SJSA1 (cell line): ENCODE measurements at places on chromosomes 13 and 19. TPM values are rescaled to one million over a fixed set of nuclear protein-coding genes. Genes with fewer than 3 reads are reported as not detected.
A peak's percentile ranks its signal among the peaks of the same experiment; 100 is the strongest.

DNA sequence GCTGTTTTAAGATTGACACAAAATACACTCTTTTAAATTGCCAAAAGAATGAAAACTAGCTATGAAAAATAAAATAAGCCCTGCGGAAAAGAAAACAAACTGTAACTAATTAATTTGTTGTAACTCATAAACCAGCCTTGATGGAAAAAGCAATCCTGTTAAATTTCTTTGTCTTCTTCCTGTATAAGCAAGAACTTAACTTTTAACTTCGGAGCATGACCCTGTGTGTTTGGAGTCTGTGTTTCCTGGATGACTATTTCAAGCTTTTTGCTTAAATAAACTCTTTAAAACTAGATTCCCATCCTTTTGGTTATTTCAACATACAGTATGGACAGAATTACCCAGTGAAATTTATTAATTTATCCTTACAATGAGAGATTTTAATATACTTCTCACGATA is 122.6 kb downstream of the TNFRSF19 start:
- no peaks in the 10 kb centered on the region for H3K4me1 ChIP-seq
- H3K27me3 ChIP-seq = no peaks in the 10 kb centered on the region
- no peaks in the 10 kb centered on the region for H3K36me3 ChIP-seq
- H3K4me3 ChIP-seq = no peak overlapping the region

- H3K4me3 ChIP-seq = no peak overlapping the region
- no peaks in the 10 kb centered on the region for H3K27me3 ChIP-seq
- H3K36me3 ChIP-seq = peaks cover 5% of the 10 kb centered on the region; the same call in 1 of the 2 replicates
- DNase-seq = no peak
- no peak overlapping the region for H3K27ac ChIP-seq
Measured at GRCh38 chr19:13091400-13092157, 11.1 kb downstream of the LYL1 start.

DNA sequence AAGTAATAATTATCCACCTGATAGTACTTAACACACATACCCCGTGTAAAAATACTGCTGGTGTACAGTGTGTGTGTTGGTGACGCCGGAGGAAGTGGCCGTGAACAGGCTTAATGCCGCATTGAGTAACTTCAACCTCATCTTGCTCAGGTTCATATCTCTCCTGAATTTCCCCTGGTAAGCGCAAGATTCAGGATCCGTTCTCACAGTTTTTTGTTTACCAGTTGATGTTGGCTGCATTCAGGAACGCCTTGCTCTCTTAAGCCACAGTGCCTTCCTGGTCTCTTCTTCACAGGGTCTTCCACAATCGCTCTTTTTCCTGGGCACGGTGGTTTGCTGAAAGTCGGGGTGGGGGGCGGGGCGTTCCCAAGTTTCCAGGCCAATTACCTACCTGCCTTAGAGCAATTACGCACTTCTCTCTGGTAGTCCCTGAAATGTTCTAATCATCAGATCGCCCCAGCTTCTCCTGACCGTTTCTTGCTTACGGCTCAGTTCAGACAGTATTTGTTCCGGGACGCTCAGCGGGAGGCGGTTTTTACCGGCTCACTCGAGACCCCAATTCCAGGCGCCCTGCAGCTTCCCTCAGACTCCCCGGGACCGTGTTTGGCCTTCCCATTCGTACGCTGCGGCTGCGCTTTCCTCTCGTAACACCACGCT is 706 bp upstream of the DNAJC3 start:
- H3K27ac ChIP-seq = 0 out of 2 replicates have a peak overlapping the region, but pooled peaks have one; percentile 31
- H3K27me3 ChIP-seq = no peaks in the 10 kb centered on the region
- peak overlapping the region; percentile 80 for H3K4me3 ChIP-seq
- no peak for DNase-seq
- H3K4me1 ChIP-seq = peaks cover 3% of the 10 kb centered on the region; the same call in 1 of the 2 replicates
- peaks cover 4% of the 10 kb centered on the region for H3K36me3 ChIP-seq

- H3K27me3 ChIP-seq = no peaks in the 10 kb centered on the region
- no peak overlapping the region for H3K4me3 ChIP-seq
- no peak for DNase-seq
- peaks cover 48% of the 10 kb centered on the region for H3K4me1 ChIP-seq
- no peak overlapping the region for H3K27ac ChIP-seq
Measured at GRCh38 chr19:8641908-8642547, 11.6 kb downstream of the NFILZ start.

GRCh38 chr19:39307046-39307821 is 11.0 kb downstream of the IFNL1 start:
- H3K27me3 ChIP-seq = peaks cover 52% of the 10 kb centered on the region
- no peak overlapping the region for H3K27ac ChIP-seq
- H3K4me3 ChIP-seq = no peak overlapping the region
- peaks cover 6% of the 10 kb centered on the region for H3K4me1 ChIP-seq

DNA sequence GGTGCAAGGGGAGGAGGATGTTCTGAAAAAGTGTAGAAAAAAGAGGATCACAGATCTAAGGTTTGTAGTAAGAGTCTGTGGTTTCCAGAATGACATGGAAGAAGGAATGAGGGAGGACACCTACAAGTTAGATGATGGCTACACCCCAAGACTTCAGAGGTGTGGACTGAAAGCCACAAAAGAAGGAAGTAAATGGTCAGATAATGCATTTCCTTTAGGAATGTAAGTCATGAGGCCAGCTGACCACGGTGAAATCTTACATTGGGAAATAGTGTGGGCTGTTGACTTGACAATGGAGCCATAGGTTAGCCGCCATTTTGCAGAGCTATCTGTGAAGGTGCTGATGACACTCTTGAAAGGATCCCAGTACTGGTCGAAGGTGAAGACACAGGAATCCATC is 25.3 kb upstream of the FBXO27 start:
- no peaks in the 10 kb centered on the region for H3K27me3 ChIP-seq
- DNase-seq = no peak

DNA sequence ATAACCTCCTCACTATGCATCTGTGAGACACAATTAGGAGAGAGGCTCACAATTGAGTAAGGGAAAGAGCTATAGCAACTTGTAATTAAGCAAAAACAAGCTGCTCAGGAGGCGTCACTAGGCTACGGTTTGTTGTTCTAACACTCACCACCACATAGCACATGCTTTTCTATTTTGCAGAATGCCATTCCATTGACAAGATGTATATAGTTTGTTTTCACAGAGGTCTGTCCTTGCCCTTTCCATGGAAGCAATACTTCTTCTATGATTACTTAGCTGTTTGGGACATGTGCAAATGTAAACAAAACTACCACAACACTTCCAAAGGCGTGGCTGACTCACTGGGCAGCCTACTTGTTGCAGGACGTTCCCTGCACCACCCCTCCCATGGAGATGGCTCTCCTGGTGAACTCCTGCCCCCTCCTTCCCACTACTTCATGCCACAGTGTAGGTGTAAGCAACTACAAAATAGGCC is 33.9 kb upstream of the FAM216B start:
- H3K4me3 ChIP-seq = no peak overlapping the region
- H3K27me3 ChIP-seq = no peaks in the 10 kb centered on the region
- H3K4me1 ChIP-seq = peaks cover 55% of the 10 kb centered on the region

DNA sequence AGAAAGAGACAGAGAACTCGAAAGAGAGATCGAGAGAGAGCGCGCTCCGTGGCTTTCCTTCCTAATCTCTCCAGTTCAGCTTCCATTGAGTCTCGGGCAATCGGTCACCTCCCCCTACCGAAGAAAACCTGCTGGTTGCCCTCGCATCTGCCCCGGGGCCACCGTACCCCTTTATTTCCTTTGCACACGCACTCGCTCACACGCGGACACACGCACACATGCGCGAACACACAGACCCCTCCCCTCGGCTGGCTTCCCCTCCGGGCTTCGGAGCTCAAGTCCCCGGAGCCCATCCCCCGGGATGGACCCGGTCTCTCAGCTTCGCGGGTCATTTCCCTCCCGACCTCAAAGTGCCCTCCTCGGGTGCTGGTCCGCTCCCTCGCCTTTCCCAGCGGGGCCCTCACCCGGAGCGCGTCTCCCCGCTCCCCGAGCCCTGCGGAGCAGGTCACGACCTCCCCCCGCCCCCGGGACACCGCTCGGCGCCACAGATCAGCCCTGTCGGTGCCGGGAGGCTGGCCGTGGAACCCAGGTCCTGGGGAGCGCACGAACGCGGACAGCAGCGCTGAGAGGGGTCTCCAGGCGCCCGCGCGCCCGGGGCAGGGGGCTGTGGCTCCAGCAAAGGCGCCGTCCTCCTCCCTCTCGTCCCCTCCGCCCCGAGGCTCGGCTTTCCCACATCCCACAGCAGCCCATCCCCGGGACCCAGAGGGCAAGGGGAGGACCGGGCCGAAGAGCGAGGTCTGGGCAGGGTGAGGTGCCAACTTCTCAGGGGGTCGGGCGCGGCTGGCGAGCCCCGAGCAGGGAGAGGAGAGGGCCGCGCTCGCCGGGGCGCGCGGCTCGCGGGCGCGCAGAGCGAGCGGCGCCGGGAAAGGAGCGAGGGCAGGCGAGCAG is 1.8 kb downstream of the DACH1 start:
- H3K27me3 ChIP-seq = peaks cover 24% of the 10 kb centered on the region
- no peak overlapping the region for H3K27ac ChIP-seq
- no peak overlapping the region for H3K4me3 ChIP-seq
- no peak for DNase-seq

DNA sequence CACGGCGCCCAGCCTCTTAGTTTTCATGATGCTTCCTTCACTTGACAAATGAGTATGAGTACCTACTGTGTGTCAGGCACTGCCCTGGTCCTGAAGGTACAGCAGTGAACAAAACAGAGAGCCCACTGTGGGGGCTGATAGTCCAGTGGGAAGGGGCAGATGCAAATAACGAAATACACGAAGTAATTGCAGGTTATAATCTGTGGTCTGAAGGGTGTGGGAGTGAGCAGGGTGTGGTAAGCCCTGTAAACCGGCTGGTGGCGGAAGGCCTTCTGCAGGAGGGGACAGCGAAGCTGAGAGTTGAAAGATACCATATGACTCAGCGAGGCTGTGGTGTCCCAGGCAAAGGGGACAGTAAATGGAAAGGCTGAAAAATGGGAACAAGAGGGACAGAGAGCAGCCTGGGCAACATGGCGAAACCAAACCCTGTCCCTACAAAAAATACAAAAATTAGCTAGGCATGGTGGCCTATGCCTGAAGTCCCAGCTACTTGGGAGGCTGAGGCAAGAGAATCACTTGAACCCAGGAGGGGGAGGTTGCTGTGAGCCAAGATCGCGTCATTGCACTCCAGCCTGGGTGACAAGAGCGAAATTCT is 60.5 kb downstream of the MAP4K1 start:
- DNase-seq = no peak
- no peak overlapping the region for H3K27ac ChIP-seq
- H3K27me3 ChIP-seq = peaks cover 8% of the 10 kb centered on the region; the same call in 1 of the 2 replicates
- H3K4me3 ChIP-seq = no peak overlapping the region
- no peaks in the 10 kb centered on the region for H3K4me1 ChIP-seq
- no peaks in the 10 kb centered on the region for H3K36me3 ChIP-seq

- H3K4me1 ChIP-seq = peaks cover 7% of the 10 kb centered on the region; the same call in 1 of the 2 replicates
- H3K27ac ChIP-seq = no peak overlapping the region
- no peaks in the 10 kb centered on the region for H3K36me3 ChIP-seq
- DNase-seq = no peak
- H3K27me3 ChIP-seq = peaks cover 12% of the 10 kb centered on the region; the same call in 1 of the 2 replicates
- no peak overlapping the region for H3K4me3 ChIP-seq
Measured at GRCh38 chr19:15466851-15467733, 2.7 kb upstream of the RASAL3 start.

DNA sequence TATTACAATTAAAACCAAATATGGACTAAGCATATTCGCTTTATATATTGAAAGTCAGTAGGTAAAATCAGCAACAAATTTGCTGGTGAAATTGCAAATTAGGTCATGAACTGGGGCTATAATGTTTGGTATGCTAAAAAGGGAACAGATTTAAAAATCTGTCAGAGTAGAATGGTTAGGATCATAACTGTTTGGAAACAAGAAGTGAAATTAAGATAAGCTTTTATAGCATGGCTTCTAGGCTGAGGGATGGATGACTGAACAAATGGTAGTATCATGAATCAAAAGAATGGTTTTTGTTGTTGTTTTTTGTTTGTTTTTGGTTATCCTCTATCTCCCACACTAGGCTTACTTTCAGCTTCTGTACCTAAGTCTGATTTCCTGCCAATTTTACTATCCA is 1090.4 kb downstream of the PCDH9 start:
- H3K27ac ChIP-seq = no peak overlapping the region
- H3K4me3 ChIP-seq = no peak overlapping the region
- H3K27me3 ChIP-seq = no peaks in the 10 kb centered on the region
- H3K4me1 ChIP-seq = no peaks in the 10 kb centered on the region
- DNase-seq = no peak

DNA sequence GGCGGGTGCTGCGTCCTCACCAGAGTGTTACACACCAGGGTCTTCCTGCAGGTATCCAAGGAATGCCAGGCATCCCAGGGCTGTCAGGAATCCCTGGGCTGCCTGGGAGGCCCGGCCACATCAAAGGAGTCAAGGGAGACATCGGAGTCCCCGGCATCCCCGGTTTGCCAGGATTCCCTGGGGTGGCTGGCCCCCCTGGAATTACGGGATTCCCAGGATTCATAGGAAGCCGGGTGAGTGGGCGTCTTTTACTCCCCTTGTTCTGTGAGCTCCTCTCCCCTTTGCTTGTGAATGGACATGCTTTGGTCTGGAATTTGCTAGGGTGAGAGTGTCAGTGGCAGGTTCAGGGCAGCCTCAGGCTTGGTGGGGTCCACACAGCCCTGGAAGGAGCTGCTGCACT is 75.9 kb downstream of the RAB20 start:
- peaks cover 35% of the 10 kb centered on the region for H3K4me1 ChIP-seq
- peaks cover 59% of the 10 kb centered on the region for H3K36me3 ChIP-seq
- DNase-seq = peak; percentile 99
- H3K27me3 ChIP-seq = peaks cover 2% of the 10 kb centered on the region; the same call in 1 of the 2 replicates
- H3K27ac ChIP-seq = peak overlapping the region; percentile 36

GRCh38 chr13:32731576-32731975 is 145.3 kb downstream of the PDS5B start:
- no peak overlapping the region for H3K4me3 ChIP-seq
- H3K36me3 ChIP-seq = no peaks in the 10 kb centered on the region
- H3K27me3 ChIP-seq = no peaks in the 10 kb centered on the region
- H3K4me1 ChIP-seq = peaks cover 14% of the 10 kb centered on the region
- DNase-seq = no peak
- H3K27ac ChIP-seq = no peak overlapping the region

DNA sequence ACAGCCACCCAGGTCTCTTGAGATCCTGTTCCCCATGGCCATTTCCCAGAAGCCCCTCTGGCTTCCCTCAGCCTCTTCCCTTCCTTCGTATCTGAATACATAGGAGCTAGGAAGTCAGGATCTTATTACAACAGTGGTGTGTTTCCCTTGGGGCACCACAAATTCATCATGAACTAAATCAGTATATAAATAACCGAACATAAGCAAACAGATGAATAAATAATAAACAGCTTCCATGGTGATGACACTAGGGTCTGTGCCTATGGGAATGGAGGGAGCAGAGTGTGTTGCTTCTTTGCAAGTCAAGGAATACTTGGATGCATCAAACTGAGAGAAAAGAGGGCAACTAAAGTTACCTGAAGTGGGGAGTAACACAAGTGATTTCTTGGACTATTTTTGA is 527.6 kb downstream of the LMO7 start:
- no peaks in the 10 kb centered on the region for H3K36me3 ChIP-seq
- no peak for DNase-seq
- no peaks in the 10 kb centered on the region for H3K27me3 ChIP-seq
- no peak overlapping the region for H3K27ac ChIP-seq
- no peak overlapping the region for H3K4me3 ChIP-seq

GRCh38 chr19:12806242-12807081 is at the start of gene RNASEH2A:
Gene RNASEH2A, plus strand, starts transcription at chr19:12806584. Its CDS starts 90 bp downstream, at chr19:12806674.
- peak within 1 kb of the TSS; percentile 62 for H3K4me3 ChIP-seq
- H3K4me1 ChIP-seq = peaks cover 17% of the 10 kb centered on the region
- H3K27me3 ChIP-seq = peaks cover 15% of the 10 kb centered on the region

The RETN gene
- not detected in 2 replicates for total RNA-seq

The RNF6 gene
- total RNA-seq = 41.8 and 57.9 TPM in 2 replicates

The TINCR gene
- not detected in 2 replicates for total RNA-seq

The THOP1 gene
- total RNA-seq = 146 and 185 TPM in 2 replicates
